ENCODE measurements at places on chromosomes 11 and 22.

GRCh38 chr11:96204366-96204659 lies 138.7 kb downstream of the MAML2 start:
- DNase-seq = no peak

GRCh38 chr11:47259232-47259977 lies 1.6 kb downstream of the NR1H3 start:
- DNase-seq = no peak

DNA sequence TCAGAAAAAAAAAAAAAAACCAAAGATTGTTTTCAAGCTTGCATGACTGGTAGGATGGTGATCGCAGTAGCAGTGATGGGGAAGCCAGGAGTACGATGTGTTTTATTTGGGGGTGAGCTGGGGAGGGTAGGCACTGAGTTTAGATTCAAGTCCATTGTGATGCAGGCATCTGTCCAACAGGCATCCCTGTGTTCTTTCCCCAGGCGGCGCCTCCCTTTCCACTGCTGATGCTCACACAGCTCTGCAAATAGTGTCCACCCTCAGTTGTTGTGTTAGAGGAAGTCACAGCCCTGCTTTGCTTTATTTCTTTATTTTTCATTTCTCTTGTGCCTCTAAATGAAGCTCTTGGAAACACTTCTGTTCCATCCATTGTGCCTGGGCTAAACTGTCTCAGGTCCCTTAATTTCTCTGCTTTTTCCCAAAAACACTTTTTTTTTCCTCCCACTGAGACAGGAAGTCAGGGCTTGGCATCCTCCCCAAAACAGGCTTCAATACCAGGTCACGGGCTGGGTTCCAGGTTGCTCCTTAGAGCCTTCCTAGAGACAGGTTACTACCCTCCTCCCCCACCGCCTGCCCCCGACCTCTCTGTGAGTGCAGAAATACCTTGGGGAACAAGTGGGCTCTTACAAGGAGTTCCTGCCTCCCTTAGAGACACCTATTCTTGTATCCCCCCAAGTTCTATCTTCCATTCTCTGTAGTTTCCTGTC lies 38.6 kb upstream of the HSPA8 start:
- no peak for DNase-seq

DNA sequence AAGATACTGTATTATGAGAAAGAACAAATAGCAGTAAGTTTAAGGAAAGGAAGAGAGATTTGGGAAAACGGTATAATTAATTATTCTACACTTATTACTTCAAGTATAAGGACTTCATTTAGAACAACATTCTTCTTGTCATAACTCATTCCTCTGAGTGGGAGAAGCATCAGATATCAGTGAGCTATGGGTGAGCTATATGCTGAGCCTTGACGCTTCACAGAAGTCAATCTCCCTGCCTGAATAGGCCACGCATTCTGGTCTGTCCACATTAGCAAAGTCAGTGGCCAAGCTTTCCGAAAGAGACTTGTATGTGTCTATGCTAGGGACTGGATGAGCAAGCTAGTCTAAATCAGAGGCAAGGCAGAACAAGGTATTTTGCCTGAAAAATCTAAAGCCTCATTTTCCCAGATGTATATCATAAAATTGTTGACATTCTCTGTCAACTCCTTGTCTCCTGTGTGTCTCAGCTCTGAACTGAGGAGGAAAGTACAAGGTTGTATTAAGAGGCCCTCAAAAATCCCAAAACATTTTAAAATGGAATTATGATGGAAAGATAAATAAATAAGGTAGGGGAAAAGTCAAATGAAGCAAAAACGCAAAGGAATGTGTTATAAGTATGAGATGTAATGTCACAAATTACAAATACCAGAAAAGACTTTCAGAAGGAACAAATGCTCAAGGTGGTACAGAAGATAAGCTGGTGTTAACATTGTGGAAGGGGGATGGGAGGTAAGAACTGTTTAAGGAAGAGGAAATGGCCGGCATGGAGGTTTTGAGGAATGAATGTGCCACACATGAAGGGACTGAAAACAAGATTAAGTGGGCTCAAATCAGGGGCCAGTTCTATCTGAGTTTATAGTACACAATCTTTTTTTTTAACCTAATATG lies 1.4 kb downstream of the OR52N2 start:
- DNase-seq = no peak

DNA sequence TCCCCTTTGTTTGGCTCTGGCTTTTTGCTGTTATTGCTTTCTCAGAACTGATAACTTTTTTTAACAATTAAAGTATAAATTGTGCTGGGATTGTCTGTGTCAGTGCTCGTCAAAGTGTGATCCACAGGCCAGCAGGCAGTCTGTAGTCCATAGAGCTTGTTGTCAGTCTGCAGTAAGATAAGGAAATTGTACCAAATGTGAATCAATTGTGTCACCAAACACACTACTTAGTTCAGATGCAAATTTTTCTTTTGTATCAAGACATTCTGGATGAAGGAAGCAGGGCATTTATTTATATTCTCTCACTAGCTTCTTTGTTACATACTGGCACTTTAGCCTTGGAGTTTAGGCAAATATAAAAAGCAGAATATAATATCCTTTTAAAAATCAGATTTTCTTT lies 121.0 kb downstream of the WNT11 start:
- no peak for DNase-seq

GRCh38 chr11:27545946-27546345 lies 39.4 kb upstream of the LIN7C start:
- no peak for DNase-seq

DNA sequence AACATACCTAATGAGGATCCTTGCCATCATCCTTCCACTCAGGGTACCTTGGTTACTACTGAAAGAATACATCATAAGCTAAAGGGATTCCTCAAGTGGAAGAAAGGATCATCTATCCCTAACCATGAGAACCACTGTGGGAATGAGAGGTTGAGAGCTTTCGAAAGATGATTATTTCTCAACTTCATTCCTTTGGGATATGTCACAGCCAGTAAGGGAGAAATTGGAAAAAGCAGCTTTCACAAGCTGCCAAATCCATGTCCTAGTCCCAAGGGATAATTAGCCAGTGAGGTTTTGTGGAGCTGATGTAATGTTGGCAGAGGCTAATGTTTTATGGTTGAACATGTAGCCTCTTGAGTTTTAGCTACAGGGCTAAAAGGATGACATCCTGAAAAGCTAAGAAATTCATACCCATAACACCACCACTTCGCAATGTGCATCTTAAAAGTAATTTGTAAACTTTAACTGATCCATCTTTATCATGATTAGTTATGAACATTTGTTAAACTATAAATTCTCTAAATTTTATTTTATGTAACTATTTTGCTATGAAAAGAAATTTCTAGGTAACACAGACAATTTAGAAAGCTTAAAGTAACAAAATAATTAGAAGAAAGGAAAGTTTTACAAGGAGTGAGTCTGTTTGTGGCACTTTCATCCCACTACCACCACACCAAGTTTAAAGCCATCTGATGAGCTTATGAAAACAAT lies 123.9 kb downstream of the MRTFA start:
- DNase-seq = no peak

GRCh38 chr11:116500026-116500946 lies 272.5 kb downstream of the BUD13 start:
- DNase-seq = no peak

GRCh38 chr22:25153961-25154666 lies 45.5 kb upstream of the CRYBB3 start:
- DNase-seq = no peak

GRCh38 chr11:67045314-67045713 lies 11.3 kb upstream of the RHOD start:
- peak; percentile 64 for DNase-seq

- DNase-seq = no peak
These were observed 163.3 kb upstream of the CCDC90B start for GRCh38 chr11:83449338-83449913.

- no peak for DNase-seq
These were observed 6.4 kb downstream of the BATF2 start for GRCh38 chr11:64990222-64990923.

DNA sequence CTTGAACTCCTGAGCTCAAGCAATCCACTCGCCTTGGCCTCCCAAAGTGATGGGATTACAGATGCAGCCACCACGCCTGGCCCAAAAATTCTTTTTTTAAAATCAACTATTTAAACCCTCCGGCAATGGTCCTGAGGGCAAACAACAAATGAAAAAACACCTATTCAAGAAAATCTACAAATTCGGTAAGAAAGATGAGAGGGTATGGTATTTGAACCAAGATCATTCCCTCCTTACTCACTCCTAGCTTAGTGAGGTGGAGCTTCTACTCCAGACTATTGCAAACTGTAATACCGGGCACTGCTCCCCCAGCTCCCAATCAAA lies 2.1 kb downstream of the NF2 start:
- no peak for DNase-seq

- DNase-seq = peak; percentile 52
These were observed 39.1 kb upstream of the CREB3L1 start for GRCh38 chr11:46238078-46238966.

DNA sequence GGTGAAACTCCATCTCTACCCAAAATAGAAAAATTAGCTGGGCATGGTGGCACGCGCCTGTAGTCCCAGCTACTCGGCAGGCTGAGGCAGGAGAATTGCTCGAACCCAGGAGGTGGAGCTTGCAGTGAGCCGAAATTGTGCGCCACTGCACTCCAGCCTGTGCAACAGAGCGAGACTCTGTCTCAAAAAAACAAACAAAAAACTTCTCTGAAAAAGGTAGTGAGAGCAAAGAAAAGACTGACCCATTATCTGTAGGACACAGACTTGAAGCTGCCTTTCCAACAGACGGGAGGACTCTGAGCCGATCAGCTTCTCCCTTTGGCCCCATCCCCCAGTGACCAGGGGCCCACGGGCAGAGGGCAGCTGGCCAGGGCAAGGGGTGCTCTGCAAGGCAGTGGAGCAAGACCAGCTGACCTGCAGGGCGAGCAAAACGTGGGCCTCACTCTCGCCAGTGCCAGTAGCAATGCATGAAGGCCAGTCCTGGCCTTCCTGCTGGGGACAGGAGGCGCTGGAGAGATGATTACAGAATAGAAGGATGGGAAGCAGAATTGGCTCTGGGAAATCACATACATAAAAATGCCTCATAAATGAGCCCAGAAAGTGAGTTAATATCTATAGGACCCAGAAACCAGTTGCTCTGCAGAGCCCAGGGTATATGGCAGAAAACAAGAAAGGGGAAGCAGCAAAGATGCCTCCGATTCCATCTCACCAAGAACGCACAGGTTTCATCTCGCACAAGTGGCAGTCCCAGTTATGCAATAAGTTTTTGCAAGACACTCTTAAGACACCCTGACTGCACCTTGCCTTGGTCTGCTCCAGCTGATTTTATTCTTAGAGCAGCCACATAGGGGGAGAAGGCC lies 2.8 kb downstream of the EHD1 start:
- DNase-seq = no peak

DNA sequence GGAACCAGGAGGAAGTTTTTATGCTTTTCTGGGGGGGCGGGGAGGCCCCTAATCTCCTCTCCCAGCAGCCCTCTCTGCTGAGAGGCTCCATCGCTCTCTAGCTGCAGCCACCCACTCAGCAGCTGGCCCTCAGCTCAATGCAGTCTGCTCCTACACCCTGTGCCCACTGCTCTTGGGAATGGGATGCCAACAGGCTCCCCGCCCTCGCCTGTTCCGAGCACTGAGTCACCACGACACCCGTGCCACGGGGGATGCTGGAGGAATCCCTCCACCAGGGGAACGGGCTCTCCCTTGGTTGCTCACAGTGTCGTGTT lies 23.5 kb upstream of the SUSD2 start:
- no peak for DNase-seq

DNA sequence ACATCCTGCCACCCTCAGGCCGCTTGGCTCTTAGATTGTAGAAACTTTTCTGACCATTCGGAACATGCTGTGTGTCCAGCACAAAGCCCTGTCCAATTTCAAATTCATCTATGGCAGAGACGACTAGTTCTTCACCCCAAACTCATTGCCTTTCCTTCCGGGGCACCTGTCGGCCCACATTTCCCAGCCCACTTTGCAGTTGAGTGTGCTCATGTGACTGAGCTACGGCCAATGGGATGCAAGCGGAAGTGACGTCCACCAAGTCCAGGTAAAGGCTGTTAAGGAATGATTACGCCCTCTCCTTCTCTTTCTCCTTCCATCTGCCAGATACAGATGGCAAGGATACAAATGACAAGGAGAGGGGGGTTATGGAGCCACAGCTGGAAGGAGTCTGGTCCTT lies 32.5 kb downstream of the SYT13 start:
- DNase-seq = no peak

DNA sequence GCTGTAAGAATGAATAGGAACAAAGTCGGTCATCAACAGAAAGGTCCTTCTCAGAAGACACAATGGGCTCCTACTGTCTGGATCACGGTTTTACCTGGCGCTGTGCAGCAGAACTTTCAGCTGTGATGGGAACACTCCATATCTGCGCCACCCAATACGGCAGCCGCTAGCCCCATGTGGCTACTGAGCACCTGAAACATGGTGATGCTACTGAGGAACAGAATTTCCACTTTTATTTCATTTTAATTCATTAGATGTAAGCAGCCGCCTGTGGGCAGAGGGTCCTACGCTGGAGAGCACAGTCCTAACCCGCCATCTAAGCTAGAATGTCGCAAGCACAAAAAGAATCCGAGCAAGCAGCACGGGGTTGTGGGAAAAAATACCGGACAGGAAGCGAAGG lies 2.7 kb downstream of the SULT4A1 start:
- no peak for DNase-seq

GRCh38 chr11:71163371-71163770 lies 89.0 kb downstream of the SHANK2 start:
- DNase-seq = no peak

DNA sequence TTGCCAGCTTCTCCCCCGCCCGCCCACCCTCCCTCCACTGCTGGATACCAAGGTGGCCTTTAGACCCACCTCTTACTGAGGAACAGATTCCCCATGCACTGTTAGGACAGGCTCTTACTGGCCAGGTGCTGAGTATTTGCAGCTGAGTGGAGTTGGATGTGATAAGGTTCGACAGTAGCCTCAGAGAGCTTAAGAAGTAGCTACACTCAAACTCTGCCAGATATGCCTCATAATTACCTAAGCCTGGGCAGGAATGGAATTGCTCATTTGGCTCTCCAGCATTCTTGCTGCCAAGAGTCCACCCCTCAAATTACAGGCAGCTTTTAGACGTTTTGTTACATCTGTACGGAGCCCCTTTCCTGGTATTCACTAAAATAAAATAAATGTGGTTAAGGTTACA lies 9.6 kb downstream of the FAM181B start:
- no peak for DNase-seq

GRCh38 chr22:48785792-48786678 lies 1041.6 kb downstream of the BRD1 start:
- DNase-seq = no peak

- DNase-seq = no peak
These were observed 4.6 kb upstream of the KCNQ1OT1 start for GRCh38 chr11:2704356-2704755.

- no peak for DNase-seq
These were observed 71.4 kb upstream of the LINC01488 start for GRCh38 chr11:69409812-69410645.

Data from GM12892 (cell line).